ENCODE measurements at places on chromosomes 16 and 17.

DNA sequence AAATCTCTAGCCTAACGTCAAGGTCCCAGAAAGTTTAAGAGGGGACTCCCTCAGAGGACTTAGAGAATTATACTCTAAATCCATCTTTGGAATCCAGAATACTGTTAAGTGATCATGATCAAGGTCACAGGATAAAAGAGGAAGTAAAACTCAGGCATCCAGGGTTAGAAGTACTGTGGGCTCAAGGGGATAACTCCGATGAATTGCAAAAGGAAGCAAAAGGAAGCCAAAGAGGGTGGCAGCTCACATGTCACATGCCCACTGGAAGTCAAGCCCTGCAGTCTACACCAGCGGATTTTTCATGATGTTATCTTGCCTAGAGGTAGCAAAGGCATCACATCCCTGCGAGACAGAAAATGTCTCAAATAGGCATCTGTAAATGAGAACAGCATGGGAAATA, 3.8 kb downstream of the ZNF821 start:
- DNase-seq = no peak

GRCh38 chr17:34370997-34371395, 8.0 kb upstream of the CCL1 start:
- DNase-seq = no peak

DNA sequence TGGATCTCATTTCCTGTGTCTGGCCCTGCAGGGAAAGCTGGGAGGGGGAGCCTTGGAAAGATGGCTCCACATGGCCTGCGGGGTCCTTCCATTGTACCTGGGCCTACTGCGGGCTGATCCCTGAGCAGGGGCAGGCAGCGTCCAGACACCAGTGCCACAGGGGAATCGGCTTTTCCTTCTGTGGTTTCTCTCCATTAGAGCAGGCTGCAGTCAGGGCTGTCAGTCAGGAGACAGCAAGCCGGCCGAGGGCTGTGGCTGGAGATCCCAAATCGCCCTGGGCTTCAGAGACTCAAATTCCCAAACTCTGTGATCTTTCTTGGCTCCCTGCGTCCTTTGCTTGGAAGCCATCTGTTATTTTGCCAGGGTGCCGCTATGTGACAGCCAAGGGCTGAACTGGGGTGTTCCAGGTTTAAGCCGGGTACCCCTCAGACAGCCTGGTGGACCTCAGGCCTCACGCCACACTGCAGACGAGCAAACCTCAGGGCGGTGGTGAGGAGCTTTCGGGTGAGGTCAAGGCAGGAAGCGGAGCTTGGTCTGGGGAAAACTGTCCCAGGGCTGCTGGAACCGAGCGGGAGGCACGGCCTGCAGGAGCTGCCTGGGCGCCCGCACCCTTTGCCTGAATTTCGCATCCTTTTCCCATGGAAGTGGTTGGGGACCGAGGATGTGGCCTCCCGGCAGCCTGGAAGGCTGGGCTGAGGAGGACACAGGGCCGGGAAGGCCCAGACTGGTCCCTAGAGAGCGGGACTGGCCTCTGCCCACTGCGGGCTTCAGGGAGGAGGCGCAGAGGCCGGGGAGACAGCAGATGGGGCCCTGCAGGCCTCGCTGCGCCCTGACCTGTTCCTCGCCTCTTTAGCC, 1.5 kb upstream of the CPNE7 start:
- no peak for DNase-seq

- no peak for DNase-seq
These were observed 1.8 kb upstream of the APOH start for GRCh38 chr17:66230922-66231591.

DNA sequence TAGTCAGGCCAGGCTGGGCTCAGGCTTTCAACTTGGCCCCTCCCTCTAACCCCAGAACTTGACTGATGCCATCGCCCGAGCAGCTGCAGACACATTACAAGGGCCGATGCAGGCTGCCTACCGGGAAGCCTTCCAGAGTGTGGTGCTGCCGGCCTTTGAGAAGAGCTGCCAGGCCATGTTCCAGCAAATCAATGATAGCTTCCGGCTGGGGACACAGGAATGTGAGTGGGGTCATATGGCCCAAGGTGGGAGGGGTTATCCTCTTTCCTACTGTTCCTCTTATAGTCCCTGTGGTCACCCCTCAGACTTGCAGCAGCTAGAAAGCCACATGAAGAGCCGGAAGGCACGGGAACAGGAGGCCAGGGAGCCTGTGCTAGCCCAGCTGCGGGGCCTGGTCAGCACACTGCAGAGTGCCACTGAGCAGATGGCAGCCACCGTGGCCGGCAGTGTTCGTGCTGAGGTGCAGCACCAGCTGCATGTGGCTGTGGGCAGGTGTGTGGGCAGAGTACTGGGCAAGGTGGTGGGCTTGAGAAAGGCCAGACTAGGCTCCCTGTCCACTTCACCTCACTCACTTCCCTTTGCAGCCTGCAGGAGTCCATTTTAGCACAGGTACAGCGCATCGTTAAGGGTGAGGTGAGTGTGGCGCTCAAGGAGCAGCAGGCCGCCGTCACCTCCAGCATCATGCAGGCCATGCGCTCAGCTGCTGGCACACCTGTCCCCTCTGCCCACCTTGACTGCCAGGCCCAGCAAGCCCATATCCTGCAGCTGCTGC, 2.1 kb upstream of the NRN1L start:
- DNase-seq = no peak

DNA sequence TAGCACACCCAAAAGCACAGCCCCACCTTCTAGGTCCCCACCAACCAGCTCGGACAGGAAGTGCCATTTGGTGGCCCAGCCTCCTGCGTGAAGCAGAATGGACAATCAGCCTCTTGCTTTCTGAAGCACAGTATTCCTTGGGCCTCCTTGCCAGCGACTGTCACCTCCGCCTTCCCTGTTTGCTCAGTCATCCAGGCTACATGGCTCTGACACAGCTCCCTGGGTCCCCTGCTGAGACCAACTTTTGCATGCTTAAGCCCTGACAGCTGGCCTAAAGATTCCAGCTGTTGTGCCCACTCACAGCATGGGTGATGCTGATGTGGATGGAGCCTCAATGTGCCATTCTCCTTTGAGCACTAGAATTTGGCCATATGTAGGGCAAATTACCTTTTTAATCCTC, 4.5 kb upstream of the CACNG5 start:
- no peak for DNase-seq

DNA sequence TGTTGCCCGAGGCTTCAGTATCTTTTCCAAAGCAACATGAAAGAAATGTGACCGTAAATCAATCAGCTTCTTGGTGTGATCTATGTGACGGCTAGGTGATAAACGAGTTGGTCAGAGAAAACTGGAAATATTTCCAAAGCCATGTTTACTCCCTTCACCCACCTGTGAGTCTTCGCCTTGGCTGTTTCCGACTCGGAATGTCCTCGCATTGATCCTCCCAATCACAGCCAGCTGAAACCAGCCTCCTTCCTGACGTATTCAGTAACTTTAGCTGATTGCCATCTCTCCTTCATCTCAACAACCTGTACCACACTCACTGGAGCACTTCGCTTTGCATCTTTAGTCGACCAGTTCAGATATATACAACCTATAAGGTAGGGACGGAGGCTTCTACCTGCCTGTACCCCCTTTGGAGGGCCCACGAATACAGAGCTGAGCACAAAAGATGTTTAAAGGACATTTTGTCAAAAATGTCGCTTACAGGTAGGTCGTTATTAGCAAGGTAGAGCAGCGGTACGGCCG, 705 bp downstream of the KRABD2 start:
- DNase-seq = no peak

DNA sequence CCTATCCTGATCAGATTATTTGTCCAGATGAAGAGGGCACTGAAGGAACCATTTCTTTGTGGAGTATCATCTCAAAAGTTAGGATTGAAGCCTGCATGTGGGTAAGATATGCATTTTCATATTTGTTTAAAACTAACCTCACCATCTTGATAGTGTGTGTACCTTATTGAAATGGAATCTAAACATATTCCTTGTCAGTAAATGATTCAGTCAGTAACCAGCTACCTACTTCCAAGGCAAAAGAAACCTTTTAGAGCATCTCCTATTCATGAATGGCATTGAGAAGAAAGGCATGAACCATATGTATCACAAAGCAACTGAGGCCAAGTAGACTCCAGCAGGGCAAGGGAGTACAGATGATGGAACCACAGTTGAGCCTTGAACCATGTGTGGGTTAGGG, 57.6 kb downstream of the VMP1 start:
- no peak for DNase-seq

Measured in cortex of kidney (tissue), 1 donor.